ENCODE measurements at places on chromosomes 11 and 22.

- DNase-seq: no peak
Measured at GRCh38 chr11:75644946-75645345, 23.9 kb downstream of the MAP6 start.

- no peak for DNase-seq
Measured at GRCh38 chr22:35369996-35370395, 10.9 kb upstream of the HMOX1 start.

DNA sequence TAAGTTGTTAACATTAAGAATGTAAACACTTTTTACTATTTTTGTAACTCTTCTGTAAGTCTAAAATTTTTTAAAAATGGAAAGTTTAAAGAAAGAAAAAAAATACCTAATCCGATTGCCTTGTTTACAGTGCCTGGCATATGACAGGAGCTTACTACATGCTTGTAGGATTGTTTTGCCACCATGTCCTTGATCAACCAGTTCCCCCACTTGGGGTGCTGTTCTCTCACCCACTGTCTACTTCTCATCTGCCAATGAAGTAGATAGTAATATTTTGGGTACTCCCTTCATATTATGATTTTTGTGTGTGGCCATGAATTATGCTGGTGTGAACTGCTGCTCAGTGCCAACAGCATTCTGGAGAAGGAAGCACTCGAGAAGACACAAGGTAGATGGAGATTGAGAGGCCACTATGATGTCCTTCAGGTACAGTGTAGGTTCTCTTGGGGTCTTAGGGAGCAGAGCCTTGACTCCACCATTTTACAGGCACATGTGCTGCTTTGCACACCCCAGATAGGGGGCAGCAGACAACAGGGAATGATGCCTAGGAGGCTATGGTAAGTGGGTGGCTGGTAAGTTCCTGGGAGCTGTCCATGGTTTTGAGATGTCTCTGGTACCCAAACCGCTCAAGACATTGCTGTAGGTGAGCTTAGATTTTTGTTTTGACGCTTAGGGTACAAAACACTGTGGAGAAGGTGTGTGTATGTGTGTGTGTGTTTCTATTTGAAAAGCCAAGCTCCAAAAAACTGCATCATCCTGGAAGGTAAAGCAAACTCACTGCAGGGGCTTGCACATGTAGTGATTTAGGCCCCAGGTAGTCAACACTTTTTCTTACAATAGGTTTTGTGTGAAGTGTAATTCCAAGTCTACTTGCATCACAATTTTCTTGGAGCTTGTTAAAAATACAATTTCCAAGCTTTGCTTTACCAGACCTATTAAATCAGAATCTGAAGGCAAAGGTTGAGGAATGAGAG is 494.5 kb upstream of the LARGE1 start:
- no peak for DNase-seq

DNA sequence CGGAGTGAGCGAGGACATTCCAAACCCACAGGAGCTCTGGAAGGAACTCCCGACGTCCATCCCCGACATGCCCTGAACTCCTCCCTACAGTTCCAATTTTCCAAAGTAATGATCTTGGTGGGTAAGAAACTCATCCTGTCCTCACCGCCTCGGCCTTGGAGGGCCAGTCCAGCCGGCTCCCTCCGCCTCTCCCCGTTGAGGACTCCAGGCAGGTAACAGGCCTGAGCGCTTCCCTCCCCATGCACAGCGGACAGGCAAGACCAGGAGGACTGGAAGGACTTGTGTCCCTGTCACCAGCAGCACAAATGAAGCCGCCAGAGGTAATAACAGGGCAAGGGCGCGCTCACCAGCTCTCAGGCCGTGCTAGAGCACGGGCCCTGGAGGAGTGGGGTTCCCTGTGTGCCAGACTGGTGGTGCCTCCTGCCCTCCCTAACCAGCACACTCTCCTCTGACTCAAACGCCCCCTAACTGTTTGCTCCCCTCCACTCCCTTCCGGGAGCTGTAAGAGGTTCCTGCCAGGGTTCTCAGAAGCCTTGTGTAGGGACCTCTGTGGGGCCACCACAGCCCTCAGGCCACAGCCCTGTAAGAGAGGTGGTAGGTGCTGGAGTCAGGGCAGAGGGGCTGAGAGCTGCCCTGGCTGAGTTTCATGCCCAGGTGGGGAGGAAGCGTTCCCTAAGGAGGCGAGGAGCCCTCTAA is 17.1 kb downstream of the OVOL1 start:
- no peak for DNase-seq

- DNase-seq: no peak
Measured at GRCh38 chr11:65014726-65015227, 817 bp downstream of the ARL2 start.

- DNase-seq: no peak
Measured at GRCh38 chr22:27850000-27850521, 48.5 kb upstream of the MN1 start.

- peak; percentile 92 for DNase-seq
Measured at GRCh38 chr22:50244420-50245213, at the start of gene TUBGCP6. Gene TUBGCP6, minus strand, starts transcription at chr22:50245023. Its CDS starts 564 bp downstream, at chr22:50244459.

DNA sequence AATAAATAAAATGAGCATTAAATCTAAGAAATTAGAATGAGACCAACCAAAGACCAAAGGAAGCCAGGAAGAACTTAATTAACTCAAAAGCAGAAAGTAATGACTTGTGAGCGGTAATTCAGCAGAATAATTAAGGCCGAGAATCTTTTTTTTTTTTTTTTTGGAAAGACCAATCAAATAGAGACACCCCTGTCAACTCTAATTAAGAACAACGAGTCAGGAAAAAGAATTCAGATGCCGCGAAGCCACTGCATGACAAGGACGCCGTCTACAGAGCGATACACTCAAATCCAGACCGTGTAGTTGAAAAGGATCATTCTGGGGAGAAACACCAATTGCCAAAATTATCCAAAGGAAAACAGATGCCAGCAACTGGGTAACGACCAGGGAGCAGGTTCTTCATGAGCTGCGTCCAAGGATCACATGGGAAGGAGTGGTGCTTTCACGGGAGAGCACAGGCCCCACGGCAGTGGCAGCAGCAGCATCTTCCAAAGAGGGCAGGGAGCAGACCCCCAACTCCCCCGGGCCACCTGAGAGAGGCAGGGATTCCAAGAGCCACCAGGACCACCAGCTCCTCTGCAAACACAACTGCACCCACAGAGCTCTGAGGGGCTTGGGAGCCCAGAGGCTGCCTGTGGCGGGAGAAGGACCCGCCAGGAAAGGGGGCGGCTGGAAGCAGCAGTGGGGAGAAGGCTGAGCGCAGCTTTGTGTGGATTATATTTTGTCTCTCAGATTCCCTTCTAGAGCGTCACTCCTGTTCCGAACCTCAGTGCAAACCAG is 469.8 kb downstream of the BRD1 start:
- no peak for DNase-seq

GRCh38 chr11:22884217-22884616 is 23.9 kb upstream of the CCDC179 start:
- no peak for DNase-seq

DNA sequence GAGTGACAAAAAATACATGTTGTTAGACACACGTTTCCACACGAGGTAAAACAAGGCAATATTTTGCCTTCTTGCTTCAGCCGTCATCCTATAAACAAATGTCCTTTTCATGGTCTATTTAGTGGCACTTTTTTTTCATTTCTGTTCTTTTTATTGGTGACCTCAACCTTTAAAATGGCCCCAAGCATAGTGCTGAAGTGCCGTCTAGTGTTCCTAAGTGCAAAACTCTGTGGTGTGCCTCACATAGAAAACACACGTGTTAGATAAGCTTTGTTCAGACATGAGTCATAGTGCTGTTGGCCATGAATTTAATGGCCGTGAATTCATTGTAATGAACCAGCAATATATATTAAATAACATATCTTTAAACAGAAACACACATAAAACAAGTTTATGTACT is 15.6 kb downstream of the OVCH2 start:
- DNase-seq: no peak

DNA sequence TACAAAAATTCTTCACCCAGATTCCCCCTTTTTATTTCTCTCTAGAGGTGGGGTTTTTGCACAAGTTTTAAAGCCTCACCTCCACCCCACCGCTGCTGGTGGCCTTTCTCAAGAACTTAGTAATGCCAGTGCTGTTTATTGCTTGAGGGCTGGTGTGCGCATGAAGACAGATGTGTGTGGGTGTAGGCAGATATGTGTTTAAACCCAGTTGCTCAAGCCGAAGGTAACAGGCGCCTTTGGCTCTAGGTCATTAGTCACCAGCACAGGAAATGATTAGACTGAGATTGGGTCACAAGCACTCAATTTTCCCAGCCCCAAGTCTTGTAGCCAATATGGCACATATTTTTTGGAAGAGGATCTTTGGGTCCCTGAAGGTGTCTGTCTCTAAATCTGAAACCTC is 2.7 kb upstream of the CLMP start:
- DNase-seq: no peak

DNA sequence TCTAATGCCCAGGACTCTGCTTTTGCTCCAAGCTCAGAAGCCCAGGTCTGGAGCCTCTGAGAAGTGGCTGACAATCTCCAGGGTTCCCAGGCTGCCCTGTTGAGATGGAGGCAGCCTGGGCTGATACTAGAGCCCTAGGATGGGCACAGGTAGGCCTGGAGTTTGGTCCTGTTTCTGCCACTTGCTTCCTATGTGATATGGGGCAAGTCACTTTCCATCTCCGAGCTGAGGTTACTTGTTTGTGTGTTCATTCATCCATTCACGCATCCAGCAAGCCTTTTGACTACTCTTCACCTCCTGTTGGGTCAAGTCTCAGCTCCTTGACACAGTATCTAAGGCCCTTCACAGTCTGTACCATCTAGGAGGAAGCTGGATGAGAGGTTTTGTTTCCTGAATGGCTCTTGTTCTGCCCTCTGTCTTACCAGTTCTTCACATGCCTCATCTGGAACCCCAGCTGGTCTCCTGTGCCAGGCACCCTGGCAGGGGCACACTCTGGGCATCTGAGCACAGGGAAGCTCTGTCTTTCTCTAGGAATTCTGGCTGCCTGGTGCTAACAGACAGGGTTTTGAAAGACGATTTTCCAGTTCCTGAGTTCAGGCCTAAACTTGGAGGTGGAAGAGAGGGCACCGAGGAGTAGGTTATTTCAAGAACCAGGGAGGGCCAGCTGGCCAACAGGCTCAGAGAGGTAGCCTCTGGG is 53.2 kb upstream of the AMPD3 start:
- no peak for DNase-seq

DNA sequence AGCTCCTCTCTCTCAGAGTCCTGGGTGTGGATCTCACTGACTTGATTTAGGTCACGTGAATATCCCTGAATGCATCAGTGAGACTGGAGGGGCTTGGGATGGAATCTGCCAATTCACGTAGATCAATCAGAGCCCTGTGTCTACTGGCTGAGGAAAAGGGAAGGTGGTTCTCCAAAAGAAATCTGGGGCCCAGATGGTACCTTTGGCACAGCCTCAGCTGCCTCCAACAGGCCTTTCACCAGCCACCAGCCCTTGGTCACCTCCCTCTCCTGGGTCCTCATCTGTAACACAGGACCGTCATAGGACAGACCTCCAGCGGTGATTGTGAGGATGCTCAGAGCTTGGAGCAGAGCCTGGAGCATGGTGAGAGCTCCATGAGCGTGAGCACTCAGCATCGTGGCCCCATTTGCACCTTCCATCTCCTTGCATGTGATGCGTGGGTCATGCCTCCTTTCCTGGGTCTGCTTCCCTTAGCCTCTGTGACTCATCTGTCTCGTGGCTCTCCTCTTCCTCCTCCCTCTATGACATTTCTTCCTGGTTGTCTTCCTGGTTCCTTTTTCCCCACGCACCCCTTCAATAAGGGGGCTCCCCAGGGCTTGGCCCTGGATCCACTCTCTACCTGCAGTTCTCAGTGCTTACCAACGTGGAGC is 7.5 kb upstream of the MIEF1 start:
- no peak for DNase-seq

GRCh38 chr22:42389143-42389542 is 43.1 kb downstream of the NFAM1 start:
- peak; percentile 68 for DNase-seq

- DNase-seq: no peak
Measured at GRCh38 chr11:83483808-83484207, 197.6 kb upstream of the CCDC90B start.

DNA sequence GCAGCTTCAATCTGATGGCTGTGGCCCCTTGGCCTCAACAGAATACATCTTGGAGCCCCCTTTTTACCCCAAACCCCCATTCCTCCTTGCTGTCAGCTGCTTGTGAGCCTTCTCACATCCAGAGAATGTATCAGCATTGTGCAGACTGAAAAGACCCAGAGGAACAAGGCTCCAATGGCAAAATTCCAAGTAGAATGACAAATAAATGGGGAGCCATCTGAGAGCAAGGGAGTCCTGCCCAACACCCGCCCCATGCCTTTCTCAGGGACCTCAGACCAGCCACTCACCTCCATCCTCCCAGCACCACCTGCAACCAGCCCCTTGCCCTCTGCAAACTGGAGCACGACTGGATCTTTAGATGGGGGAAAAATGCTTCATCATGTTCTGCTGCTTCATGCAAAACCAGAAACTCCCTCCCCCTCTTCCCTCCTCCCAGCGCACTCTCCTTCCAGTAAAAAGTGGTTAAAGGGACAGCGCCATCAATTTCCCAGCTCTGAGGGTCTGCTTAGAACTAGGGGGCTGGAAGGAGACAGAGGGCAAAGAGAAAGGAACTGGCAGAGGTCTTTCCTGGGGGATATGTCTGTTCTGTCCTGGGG is 2.2 kb upstream of the NEFH start:
- no peak for DNase-seq

DNA sequence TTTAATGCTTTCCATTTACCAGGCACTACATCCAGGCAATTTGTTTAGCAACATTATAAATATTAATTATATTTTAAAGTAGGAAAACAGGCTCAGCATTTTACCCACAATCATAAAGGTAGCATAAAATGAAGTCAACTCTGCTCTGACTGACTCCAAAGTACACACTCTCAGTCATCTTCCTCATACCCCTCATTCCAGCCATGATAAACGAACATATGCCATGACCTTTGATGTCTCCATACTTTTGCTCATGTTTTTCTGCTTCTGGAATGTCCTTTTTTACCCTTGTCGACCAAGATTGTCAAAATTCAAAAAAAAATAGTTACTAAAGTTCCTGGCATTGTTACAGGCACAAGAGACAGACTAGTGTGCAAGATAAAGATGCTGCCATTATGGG is 77.7 kb upstream of the SOX6 start:
- no peak for DNase-seq

DNA sequence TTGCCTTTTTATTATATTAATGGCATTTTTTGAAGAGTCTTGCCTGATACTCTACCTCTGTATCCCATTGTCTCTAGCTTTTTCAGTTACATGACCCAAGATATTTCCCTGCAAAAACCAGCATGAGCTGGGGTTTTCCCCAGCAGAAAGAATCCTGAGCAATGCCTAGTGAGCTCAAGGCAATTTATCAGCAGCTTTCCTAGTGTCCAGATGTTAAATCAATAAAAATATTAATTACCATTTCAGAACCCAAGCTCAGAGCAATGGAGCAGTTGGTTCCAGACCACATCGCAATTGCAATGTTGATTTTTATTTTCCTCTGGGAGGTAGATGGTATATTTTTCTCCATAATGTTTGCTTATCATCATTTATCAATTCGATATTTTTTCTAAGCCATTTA is 137.2 kb downstream of the RAB38 start:
- no peak for DNase-seq

- no peak for DNase-seq
Measured at GRCh38 chr11:118606157-118606843, 1.1 kb upstream of the PHLDB1 start.

Data from NCI-H2171 (cell line).